ENCODE measurements at places on chromosomes 12 and 14.

- DNase-seq = no peak
These were observed 89.6 kb downstream of the C12orf75 start for GRCh38 chr12:105420046-105420445.

GRCh38 chr12:123996581-123996980 lies 23.6 kb downstream of the ZNF664 start:
- DNase-seq = no peak

GRCh38 chr12:131570596-131570995 lies 140.3 kb upstream of the SFSWAP start:
- no peak for DNase-seq

- no peak for DNase-seq
These were observed 630 bp downstream of the FOS start for GRCh38 chr14:75279153-75279762.

- DNase-seq = no peak
These were observed 613.7 kb downstream of the DIO2 start for GRCh38 chr14:79597566-79597965.

GRCh38 chr12:58079806-58080205 lies 138.4 kb downstream of the ATP23 start:
- DNase-seq = no peak

DNA sequence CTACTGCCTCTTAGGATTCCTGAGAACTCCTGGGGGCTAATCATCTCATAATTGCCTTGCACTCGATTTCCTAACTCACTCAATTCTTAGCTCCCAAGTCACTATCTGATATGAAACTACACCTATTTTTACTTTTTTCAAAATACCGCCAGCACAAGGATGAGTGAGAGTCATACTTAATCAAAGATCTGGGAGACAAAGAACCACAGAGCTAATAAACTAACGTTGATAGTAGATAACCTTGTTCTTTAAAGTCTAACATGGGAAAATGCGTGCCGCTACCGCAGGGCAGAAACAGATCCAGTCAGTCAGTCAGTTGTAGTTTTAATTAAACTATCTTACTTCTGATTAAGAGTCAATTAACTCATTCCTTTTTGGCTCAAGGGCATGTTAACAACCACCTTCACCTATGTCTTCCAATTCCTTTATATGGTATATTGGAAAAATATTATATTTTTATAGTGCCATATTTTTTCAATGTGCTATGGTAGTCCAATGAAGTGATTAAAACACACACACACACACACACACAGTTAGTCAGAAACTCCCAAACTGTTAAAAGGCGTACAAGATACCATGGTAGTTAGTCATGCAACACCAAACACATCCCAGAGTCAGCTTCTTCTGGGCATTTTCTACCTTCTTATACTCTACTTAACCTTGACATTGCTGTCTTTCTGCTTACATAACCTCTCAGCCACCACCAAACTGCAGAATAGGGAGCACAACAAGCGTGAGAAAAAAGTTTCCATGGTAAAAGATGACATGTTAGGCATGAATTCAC lies 114.0 kb downstream of the KLHL28 start:
- DNase-seq = no peak

DNA sequence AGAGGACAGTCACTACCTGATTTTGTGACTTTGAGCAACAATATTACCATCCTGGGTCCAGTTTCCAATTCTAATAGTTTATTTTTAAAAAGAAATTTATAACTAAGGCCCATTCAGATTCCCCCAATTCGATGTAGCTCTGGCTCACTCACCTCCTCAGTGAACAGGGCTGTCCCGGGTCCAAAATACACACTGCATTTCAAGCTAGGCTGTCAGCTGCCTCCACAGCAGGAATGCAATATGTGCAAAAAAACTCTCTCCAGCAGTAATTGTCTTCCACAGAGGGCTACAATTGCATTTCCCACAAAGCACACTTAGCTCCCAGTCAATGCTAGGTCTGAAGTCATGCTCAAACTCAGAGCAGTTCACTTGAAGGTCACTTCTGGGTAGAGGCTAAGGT lies 39.3 kb upstream of the ZNF641 start:
- no peak for DNase-seq

GRCh38 chr14:90630171-90630806 lies 185.9 kb downstream of the TTC7B start:
- no peak for DNase-seq

- DNase-seq = no peak
These were observed 22.2 kb upstream of the TCL1B start for GRCh38 chr14:95664066-95664465.

DNA sequence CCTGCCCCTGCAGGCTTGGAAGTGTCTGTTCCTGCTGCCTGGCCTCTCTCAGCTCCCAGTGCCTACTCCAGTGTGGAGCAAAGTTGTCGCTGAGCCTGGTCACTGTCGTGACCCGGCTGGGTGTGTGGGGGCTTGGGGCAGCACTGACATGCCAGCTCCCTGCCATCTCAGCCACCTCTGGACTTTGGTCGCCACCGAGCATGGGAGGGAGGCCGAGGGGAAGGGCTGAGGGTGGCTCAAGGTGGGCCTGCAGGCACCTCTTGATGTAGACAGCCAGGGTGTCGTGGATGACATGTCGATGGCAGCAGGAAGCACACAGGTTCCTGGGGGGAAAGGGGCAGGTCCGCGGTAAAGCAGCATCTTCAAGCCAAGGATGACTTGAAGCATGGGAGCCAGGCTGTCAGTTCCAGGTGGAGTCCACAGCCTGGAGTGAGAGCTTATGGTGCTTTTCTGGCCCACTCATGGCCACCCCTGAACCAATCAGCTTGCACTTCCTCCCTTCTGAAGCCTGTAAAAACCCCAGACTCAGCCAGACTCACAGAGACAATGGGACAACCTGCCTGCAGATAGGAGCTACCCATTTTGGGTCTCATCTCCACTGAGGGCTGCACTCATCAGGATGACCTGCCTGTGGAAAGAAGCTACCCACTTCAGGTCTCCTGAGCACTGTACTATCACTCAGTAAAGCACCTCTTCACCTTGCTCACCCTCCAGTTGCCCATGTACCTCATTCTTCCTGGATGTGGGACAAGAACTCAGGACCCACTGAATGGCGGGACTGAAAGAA lies 210.1 kb downstream of the MON2 start:
- DNase-seq = no peak

GRCh38 chr12:7101694-7102131 lies 7.3 kb downstream of the C1RL start:
- DNase-seq = no peak

DNA sequence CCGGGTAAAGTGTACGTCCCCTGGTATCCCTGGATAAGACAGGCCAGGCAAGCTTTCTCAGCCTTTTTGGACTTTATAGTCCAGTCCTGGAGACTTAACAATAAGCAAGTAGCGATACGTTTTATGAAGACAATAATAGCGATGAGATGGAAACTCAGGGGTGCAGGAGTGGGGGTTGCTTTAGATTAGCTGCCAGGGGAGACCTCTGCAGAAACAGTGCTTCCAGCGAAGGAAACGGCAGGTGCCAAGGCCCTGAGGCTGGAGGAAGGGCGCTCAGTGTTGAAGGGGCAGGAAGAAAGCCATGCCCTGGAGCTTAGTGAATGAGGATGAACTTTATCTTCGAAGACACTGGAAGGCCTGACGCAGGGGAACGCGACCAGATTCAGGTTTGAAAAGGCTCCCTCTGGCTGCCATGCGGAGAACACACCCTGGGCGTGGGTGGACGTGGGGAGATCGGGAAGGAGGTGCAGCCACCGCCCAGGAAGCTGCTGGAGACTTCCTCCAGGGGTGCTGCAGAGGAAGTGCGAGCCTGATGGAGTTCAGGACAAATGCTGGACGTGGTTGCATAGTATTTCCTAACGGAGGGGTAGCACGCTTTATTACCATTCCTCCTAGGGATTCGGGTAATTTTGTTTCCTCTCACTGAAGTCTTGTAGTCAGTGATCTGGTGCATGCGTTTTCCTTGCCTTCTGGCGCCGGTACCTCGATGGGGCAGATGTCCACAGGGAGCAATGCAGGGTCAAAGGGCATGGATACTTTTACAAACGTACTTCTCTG lies 26.1 kb upstream of the UBC start:
- no peak for DNase-seq

GRCh38 chr12:73935817-73936216 lies 601.8 kb upstream of the ATXN7L3B start:
- no peak for DNase-seq

GRCh38 chr12:18323159-18323558 lies 61.8 kb downstream of the PIK3C2G start:
- DNase-seq = no peak

GRCh38 chr12:131808744-131809371 lies 19.3 kb upstream of the MMP17 start:
- no peak for DNase-seq

DNA sequence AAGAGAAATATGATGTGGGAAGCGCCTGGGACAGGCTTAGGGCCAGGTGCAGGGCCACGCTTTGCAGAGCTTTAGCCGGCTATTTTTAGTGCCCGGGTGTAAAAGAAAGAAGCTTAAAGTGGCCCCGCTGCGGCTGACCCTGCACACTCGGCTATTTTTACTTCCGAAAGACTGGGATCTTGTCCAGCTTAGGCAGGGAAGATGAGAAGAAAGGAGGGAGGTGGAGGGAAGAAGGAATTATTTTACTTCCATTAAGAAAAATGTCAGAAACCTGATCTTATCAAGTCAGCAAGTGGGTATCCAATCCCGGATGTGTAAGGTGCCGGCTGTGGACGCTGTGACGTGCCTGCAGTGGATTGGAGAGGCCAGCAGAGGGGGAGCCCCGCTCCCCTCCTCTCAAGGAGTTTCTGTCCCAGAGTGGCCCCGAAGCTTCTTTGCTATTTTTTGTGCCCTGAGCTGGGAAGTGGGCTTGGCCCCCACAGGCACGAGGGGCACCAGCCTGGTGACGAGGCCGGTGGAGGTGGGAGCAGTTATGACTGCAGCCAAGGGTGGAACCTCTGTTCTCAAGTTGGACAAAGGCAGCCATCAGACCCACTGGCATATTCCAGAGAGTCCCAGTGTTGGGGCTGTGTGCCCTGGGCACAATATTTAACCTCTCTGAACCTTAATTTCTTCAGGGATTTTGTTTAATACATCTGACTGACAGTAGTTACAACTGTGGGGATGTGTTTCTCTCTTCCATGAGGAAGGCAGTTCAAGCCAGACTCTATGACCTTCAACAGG lies 97.7 kb downstream of the ESRRB start:
- DNase-seq = no peak

- no peak for DNase-seq
These were observed 6.6 kb downstream of the GPR84 start for GRCh38 chr12:54357506-54358190.

GRCh38 chr12:70338531-70338930 lies 27.6 kb upstream of the KCNMB4 start:
- DNase-seq = no peak

Measured in activated CD8-positive, alpha-beta memory T cell treated with anti-CD3 and anti-CD28 coated beads for 1 hour (primary cell).